ENCODE measurements at places on chromosomes 3 and 15.

DNA sequence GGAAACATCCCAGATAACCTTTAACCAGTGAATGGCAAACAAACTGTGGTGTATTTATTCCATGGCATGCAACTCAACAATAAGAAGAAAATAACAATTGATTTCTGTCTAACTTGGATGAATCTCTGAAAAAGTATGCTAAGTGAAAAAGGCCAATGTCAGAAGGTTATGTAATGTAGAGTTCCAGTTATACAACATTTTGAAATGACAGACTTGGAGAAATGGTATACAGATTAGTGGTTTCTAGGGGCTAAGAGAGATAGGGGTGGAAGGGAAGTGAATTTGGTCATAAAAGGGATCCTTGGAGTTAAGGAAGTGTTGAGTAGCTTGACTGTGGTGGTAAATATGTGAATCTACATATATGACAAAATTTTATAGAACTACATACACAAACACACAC, 269.4 kb upstream of the SUCLG2 start:
- DNase-seq, result no peak

DNA sequence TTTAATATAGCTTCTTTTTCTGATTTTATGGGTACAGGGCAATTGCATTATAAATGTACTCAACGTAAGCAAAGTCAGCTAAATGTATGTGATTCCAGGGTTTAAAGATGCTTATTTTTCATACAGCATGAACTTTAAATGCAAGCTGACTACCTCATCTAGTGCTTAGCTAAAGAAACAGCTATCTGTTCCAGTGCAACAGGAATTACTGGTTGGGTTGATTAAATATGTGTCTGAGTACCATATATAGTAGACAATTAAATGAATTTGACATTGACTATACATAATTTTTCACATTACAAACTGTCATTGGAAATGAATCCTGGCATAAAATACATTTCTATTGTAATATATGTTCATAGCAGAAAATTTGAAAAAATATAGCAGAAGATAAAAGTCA, 26.3 kb upstream of the SV2B start:
- no peak for DNase-seq

GRCh38 chr3:141353652-141354495, 14.4 kb upstream of the ZBTB38 start:
- DNase-seq, result no peak

DNA sequence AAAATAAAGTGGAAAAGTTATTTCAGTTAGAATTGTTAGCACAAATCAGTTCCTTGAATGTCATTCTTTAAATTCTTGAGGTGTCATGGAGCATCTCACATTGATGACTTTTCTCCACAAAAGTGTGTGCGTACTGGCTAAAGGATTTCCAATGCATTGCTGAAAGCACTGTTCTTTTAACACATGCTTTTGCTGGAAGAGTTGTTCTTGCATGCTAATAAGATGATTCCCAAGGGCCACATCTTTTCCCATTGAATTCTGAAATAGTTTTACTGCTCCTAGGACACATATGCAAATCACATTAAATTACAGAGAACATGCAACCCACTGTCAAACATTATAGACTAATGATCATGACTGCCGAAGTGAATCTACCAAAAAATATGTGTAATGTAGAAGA, 516.3 kb upstream of the CADM2 start:
- no peak for DNase-seq

GRCh38 chr3:28826840-28827239, 454.0 kb upstream of the RBMS3 start:
- DNase-seq, result no peak

DNA sequence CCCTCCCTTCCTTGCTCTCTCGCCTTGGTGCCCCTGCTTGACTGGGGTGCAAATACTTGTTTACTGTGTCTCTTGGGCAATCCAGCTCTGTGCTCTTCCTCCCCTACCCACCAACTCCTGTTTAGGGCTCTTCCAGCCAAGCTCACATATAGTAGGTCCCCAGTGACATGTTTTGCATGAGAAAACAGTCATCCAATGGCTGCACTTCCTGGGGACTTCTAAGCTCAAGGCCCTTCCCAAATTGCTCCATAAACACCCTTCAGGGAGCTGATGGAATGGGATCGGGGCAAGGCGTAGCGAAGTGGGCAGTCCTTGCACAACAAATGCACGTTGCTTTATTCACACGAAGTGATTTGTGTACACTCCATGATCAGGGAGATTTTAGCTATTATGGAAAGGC, 9.4 kb upstream of the COPG1 start:
- no peak for DNase-seq

DNA sequence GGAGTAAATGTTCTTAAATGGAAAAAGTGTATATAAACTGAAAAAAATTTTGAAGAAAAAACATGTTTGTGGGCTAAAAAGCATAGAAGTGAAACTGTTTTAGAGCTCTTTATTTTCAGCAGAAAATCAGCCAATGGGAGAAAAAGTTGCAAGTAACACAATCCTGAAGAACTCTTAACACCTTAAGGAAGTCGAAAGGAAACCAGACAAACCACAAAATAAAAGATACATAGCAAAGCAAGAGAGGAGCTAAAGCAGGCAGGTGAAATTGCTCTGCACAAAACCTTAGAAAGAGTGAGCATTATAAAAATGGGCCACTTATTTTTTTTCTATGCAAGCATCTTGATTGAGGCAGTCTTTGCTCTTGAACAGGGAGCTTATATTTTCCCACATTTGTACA, 300.5 kb downstream of the RAP2B start:
- DNase-seq, result no peak

DNA sequence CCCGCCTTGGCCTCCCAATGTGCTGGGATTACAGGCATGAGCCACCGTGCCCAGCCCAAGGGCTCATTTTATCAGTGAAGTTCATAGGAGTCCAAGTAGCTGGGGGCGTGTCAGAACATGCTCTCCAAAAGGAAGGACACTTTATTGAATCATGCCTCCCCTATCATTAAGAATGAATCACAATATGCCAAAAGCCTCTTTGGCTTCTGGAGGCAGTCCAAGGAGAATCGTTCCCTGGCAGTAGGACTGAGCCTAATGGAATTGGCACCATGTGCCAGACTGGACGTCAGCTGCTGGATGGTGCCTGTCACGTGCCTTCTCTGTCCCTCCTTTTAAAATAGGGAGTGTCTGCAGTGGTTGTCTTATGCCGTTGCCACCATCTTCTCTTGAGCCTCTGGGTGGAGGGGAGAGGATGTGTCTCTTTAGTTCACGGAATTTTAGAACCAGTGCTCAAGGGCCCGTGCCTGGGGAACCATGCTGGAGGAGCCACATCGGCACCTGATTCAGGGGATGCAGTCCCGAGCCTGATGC, 234.7 kb upstream of the LYSMD4 start:
- no peak for DNase-seq

GRCh38 chr15:66850996-66851310, 148.9 kb downstream of the SMAD6 start:
- no peak for DNase-seq

GRCh38 chr3:73448761-73449301, 175.9 kb downstream of the PDZRN3 start:
- no peak for DNase-seq

DNA sequence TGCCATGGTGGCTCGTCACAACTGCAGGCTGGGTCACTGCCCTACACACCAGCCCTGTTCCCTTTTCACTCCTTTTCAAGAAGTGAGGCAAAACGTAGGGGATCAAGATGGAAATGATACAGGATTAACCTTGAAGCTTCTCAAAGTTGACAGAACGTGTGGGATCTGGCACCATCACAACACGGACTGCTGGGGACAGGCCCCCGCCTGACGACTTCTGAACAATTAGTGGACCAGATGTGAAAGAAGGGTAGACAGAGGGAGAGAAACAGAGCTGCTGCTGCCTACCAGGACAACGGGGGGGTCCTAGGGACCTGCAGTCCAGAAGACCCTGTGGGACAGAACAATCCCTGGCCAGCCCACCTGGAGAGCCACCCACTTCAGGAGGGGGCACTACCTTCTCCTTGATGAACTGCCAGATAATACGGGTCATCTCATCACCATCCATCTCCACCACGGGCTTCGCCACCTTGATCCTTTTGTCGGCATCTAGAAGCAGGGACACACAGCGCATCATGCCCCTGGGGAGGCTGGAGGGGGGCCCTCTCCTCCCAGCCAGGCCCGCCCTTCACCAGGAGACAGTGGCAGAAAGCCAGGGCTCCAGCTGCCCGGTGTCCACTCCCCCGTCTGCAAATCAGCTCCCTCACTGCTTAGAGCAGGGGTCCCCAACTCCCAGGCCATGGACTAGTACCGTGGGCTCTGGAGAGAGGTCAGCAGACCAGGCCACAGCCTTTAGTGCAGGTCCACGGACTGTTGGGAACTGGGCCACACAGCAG, 10.9 kb downstream of the IDH2 start:
- DNase-seq, result no peak

DNA sequence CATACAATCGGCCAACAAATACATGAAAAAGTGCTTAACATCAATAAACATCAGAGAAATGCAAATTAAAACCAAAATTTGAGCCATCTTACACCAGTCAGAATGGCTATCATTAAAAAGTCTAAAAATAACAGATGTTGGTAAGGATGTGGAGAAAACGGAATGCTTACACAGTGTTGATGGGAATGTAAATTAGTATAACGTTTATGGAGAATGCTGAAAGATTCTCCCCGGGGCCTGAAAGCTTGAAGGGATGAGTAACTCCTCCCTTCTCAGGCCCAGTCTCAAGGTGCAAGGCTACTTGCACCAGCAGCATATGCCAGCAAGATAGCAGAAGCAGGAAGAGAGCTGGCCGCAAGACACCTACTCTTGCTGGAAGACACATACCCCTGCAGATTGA, 123.7 kb upstream of the NLGN1 start:
- DNase-seq, result no peak

DNA sequence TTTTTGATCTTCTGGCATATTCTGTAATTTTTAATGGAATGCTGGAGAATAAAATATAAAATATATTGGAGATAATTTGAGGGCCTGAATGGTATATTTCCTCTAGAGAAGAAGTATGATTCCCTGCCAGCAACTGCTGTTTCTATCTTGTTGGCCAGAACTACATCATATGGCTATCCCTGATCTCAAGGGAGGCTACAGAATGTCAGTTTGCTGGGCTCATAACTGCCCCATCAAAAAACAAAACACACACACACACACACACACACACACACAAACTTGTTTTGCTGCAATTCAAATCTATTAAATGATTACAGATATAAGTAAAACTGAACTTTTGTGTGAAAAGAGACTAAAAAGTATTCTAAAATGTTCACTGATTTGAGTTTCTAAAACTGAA, 51.0 kb downstream of the RASA2 start:
- no peak for DNase-seq

GRCh38 chr3:168040607-168041208, 55.0 kb downstream of the GOLIM4 start:
- no peak for DNase-seq

- no peak for DNase-seq
Measured at GRCh38 chr3:58164199-58164879, 46.4 kb downstream of the DNASE1L3 start.

- no peak for DNase-seq
Measured at GRCh38 chr15:48510976-48511375, 134.5 kb downstream of the FBN1 start.

GRCh38 chr3:69746119-69746518, 6.9 kb downstream of the MITF start:
- DNase-seq, result no peak

GRCh38 chr15:67105065-67105951, 39.9 kb downstream of the SMAD3 start:
- no peak for DNase-seq

DNA sequence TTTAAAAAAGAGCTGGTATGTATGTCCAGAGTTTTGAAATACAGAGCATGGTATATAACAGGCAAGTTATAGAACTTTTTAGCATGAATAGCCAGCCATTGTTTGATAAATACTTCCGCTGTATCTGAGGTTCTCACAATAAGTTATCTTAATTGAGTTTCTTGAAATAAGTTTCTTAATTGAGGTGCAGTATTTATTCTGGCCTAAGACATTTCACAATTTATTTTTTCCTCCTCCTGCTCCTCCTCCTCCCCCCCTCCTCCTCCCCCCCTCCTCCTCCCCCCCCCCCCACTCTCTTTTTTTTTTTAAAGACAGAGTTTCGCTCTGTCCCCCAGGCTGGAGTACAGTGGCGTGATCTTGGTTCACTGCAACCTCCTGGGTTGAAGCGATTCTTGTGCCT, 83.4 kb downstream of the VPS8 start:
- no peak for DNase-seq

DNA sequence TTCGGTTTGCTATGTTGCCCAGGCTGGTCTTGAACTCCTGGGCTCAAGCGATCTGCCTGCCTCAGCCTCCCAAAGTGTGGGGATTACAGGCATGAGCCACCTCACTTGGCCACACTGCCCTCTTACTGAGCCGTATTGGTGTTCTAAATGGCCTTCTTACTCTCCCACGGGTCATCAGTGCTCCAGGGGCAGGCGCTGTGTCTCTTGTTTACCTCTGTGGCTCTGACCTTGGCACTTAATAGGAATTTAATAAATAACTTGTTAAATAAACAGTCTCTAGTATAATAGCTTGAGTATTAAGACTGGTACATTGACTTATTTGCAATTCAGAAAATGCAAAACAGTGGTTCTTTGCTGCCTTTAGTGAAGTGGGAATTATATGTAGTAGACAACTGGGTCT, 13.7 kb downstream of the FLNB start:
- no peak for DNase-seq

DNA sequence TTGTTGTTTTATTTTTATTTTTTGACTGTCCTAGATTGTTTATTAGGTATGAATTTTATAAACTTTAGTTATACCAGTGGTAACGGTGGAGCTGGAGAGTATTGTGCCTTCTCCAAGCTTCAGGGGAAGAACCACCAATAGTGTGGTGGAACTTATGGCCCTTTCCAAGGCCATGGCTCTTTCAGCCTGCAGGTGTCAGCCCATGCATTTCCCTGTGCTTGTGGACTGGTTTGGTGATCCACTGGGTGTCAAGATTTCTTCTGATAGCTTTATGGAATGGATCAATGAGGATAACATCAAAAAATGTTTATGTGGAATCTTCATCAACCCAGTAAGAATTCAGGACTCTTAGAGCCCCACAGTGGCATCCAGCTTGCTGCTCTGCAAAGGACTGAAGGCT, 19.2 kb upstream of the SCAMP5 start:
- DNase-seq, result no peak

- no peak for DNase-seq
Measured at GRCh38 chr3:71421475-71421819, 162.1 kb downstream of the FOXP1 start.

Measured in neural crest cell (in vitro differentiated cells).